ENCODE measurements at places on chromosomes 4 and X.

DNA sequence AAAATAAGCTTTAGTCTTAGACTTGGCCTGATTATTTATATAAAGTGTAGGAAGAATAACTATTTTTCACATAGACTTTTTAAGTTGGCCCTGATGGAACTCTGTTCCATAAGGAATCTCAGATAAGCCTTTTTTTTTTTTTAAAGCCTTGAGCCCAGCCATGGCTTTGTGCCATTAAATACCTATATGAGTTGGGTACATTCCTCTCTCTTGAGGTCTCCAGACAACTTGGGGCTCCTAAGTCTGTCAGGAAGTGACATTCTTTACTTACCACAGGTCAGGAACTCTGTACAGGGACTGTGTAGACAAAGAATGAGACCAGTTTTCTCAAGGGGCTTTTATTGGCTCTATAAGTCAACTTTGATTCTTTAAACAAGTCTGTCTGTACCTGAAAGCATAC is 27.1 kb upstream of the IGFBP7 start:
- no peak for DNase-seq

- DNase-seq, result no peak
Observed at GRCh38 chr4:162582180-162582579, 418.4 kb upstream of the FSTL5 start.

DNA sequence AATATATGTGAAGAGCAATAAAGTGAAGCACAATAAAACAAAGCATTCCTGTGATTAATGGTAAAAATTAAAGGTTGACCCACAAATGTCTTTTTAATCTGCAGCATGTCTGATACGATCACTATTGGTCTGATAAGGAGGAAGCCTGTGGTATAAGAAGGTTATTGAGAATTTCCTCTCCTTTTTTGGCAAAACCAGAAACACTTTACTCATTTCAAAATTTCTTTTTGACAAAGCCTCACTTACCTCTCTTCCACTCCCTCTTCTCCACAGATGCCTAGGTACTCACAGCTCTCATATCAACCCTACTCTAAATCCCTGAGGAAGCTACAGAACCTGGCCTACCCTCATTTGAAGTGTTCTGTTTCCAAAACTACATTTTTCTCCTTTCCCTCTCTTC is 56.1 kb downstream of the TSPAN5 start:
- DNase-seq, result peak; percentile 11

DNA sequence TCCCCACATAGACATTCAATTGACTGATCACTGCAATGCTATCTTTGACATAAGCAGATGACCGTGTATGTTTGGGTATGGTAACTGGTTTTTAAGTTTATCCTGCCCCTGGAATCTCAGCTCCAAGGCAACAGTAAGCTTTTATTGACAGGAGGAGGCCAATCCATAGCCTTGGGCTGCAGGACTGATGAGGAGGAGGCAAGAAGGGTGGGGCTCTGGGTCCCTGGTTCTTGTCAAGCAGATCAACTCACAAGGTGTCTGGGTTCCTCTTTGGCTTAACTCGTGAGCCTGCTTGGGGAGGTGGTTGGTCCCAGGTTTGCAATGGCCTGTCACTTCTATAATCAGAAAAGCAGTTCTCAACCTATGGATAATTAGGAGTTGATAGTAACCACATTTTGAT is 113.2 kb upstream of the STX18 start:
- no peak for DNase-seq

- no peak for DNase-seq
Observed at GRCh38 chr4:88251924-88252323, 32.4 kb downstream of the PPM1K start.

GRCh38 chr4:75385106-75385505 is 129.1 kb downstream of the RCHY1 start:
- no peak for DNase-seq

DNA sequence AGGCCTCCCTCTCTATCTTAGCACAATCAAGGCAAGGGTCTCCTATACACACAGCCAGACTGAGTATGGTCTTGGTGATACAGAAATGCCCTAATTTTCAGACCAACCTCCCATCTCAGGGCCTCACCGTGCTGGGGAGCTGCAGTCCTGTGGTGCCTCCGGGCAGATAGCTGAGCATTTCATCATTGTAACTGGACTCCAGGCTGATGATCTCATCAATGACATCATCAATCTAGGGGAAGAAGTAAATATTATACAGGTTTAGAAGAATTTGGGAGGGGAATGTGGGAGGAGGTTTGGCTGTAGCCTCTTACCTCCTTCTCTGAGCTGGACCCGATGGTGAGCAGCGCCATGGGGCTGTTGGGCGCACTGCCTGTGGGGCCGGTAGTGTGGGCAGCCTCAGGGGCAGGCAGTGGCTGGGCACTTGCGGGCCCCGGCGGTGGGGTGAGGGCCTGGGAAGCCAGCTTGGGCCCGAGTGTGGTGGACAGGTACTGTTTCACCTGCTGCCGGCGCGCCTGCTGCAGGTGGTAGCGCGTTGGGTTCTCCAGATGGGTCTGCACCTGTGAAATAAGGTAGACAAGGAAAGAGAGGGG is 5.2 kb downstream of the TFE3 start:
- DNase-seq, result no peak

DNA sequence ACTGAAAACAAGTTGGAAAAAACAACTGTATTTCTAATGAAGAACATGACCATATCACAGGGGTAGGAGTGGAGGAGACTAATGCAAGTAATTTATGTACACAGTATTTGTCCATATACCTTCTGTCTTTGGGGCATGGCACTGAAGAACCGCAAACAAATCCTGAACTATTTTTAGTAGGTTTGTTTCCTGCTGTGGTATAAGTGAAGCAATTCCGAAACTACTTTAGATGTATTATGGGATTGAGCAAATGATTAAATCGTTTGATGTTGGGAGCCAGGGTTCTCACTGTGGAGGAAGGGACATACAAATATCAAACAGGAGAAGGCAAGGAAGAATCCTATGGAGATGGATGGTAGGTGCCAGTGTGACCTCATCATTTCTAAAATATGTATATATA is 18.9 kb upstream of the SH3KBP1 start:
- DNase-seq, result no peak

GRCh38 chr4:3041192-3042142 is 32.9 kb downstream of the HTT-AS start:
- DNase-seq, result peak; percentile 19

GRCh38 chr4:335515-335914 is 2.1 kb upstream of the ZNF141 start:
- DNase-seq, result no peak

GRCh38 chrX:46262304-46262703 is 282.9 kb downstream of the ZNF674 start:
- DNase-seq, result no peak

- no peak for DNase-seq
Observed at GRCh38 chr4:119898211-119898610, 168.4 kb downstream of the MAD2L1 start.

DNA sequence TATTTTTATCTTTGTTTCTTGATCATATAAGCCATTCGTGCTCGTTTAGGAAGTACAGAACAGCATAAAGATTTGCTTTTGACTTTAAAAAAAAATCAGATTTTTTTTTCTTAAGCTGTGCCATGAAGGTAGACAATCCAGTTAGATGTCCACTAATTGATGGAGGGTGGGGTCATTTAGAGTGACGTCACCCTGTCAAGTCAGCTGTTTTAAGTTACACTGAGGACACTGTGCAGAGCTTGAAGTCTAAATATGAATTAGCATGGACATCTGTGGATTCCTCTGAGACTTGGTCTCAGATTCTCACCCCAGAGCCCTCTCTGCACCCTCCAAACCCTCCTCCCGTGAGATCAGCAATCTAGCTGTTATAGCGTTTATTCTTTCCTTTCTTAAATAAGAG is 63.9 kb downstream of the ENPP6 start:
- no peak for DNase-seq

DNA sequence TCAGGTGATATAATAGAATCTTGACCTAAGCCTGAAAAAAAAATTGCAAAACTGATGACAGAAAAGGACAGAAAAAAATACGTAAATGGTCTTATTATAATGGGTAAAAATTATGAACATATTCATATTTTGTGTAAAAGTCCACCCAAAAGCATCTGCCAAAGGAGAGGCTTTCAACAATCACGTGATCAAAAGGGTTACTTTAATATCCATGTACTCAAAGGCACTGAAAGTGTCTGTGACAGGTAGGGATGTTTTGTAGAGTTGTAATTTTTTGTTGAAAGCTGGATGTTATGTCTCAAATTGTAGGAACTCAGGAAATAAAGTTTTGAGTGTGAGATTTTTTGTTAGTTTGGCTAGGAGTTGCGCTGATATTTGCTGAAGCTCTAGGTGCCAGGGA is 144.8 kb upstream of the GALNTL6 start:
- DNase-seq, result no peak

DNA sequence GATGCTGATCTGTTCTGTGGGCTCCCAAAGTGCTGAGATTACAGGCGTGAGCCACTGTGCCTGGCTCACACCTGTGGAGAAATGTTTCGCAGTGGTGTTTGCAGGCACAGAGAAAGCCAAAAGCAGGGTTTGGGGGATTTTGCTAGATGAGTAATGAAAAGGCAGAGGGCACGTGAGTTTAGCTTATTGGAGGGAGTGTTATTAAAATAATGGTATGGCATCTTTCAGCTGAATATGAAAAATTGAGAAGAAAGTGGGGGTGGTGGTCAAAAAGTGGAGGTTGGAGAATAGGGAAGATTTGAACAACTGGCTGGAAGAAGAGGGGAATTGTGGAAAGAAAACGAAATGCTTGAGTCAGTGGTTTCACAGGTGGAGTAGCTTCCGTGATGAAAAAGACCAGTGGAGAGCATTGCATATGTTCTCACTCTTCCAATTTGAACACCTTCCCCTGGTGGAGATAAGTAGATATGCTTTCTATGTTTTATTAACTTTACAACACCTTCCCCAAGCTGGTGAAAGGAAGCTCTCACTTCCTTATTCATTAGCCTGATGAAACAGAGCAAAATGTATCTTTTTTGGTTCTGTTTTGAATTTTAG is 1.1 kb upstream of the CHST7 start:
- DNase-seq, result no peak

- no peak for DNase-seq
Observed at GRCh38 chrX:129959493-129959832, 23.0 kb upstream of the BCORL1 start.

DNA sequence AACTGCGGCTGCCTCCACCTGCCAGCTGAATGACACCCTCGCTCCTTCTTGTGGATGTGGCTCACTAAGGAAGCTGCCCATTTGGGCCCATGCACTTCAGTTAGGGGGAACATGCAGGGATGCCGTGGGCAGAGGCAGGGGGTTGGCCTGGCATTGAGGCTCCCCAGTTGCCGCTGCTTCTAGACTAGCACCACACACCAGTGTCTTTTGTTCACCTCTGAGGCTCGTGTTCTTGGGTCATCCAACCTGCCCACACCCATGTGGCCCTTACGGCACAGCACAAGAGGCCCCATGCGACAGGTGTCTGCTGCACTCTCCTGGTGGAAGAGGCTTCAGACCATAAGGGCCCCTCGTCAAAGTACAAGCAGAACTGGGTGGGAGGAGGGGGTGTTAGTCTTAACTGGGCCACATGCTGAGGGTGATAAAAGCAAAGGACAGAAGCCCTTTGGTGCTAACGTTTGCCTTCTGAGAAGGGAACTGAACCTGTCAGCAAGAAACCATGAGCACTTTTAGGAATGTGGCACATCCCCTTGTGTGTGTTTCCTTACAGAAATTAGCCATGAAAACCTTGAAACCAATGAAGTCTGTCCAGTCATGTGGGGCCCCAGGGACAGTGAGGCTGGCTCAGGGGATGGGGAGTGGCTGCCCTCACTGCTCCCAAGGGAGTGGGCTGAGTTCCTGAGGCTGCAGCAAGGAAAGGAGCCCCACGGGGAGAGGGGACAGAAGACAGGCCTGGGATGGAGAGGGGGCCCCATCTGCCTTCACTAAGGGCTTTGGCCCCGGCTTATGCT is 39.2 kb downstream of the MAP7D3 start:
- no peak for DNase-seq

GRCh38 chr4:38574559-38575333 is 89.3 kb upstream of the KLF3 start:
- DNase-seq, result no peak

DNA sequence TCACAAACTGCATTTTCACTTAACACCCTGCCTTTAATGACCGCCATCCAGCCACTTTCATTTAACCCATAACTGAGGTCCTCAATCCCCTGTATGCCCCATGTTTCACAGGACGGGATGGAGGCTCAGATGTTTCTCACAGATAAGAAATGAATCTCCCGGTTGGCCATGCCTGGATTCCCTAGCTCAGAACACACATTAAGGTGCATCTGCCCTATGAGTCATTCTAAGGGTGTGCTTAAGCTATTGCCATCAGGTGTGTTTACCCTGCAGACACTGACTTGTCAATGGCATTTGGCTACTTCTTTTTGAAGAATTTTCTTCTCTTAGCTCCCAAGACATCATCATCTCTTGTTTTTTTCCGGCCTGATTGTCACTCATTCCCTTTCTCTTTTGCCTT is 222.6 kb upstream of the SMIM31 start:
- no peak for DNase-seq

GRCh38 chr4:75321484-75321883 is 192.7 kb downstream of the RCHY1 start:
- DNase-seq, result no peak

DNA sequence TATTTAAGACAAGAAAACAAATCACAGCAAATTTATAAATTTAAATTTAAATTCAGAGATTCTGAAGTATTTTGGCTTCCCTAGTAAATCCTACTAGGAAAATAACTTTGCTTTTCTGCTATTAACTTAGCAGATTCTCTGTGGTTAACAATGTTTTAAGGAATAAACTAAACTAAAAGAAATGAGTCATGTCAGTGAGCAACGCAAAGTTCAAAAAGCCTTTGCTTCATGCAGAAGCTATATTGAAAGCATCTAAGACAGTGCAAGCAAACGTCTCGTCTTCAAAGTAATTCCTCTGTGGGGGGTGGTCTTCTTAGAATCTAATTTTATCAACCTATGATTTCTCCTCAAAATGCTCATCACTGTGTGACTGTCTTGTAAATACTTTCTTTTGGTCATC is 30.1 kb downstream of the GABRB1 start:
- DNase-seq, result no peak

DNA sequence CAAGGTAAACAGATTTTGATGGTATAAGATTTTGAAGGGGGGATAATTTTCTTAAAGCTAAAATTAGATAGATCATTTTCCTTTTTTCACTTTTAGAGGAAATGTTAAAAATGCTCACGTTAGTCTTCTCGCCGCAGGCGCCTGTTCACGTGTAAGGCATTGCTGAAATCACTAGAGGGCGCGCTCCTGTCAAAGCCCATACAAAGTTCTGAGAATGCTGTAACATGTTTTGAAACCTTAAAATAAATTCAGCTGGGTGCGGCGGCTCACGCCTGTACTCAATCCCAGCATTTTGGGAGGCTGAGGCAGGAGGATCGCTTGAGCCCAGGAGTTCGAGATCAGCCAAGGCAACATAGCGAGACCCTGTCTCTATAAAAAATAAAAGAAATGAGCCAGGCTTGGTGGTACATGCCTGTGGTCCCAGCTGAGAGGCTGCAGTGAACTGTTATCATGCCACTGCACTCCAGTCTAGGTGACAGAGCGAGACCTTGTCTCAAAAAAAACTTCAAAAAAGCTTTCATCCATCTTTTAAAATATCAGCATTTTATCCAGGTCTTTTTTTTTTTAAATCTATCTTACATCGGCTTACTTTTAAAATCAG is 138.0 kb downstream of the RBMX2 start:
- peak; percentile 11 for DNase-seq

Measured in activated T-cell treated with anti-CD3 and anti-CD28 coated beads for 24 hours (primary cell).